ENCODE measurements at places on chromosomes 3 and 15. TPM values are rescaled to one million over a fixed set of nuclear protein-coding genes. Genes with fewer than 3 reads are reported as not detected.

Gene PLA2G4F
- not detected for total RNA-seq

Gene SEC11A
- 96.6 TPM for total RNA-seq

Gene HHATL
- not detected for total RNA-seq

Gene RTP2
- total RNA-seq, result not detected

Gene TGM4
- not detected for total RNA-seq

Gene TMEM44
- 15.3 TPM for total RNA-seq

Gene DNAJB8
- total RNA-seq, result not detected

Gene CHMP2B
- 22.5 TPM for total RNA-seq

Gene LRTM1
- not detected for total RNA-seq

Gene SOX14
- total RNA-seq, result not detected

Gene SACM1L
- 71.6 TPM for total RNA-seq

Gene TM6SF1
- 13.3 TPM for total RNA-seq

Gene SUSD5
- not detected for total RNA-seq

Gene OXTR
- total RNA-seq, result 1.3 TPM

Gene BCHE
- not detected for total RNA-seq

GRCh38 chr3:49482766-49483165, 12.7 kb downstream of the DAG1 start:
- no peak for DNase-seq

DNA sequence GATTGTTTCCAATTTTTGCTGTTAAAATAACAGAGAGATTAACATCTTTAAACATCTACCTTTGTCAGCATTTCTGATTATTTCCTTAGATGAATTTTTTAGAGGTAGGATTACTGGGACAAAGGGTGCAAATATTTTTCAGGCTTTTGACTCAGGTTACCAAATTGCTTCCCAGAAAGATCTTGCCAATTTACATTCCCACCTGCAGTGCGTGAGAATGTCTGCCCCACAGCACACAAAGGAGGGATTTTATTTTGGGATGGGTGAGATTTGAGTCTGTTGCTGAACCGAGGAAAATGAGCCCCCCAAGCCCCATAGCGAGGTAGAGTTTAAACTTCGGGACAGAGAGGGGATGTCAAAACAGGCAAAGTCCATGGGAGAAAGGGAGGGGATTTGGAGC, 25.9 kb upstream of the RNU6-1 start:
- DNase-seq, result no peak

- DNase-seq, result no peak
These were observed 77.7 kb downstream of the EPHB1 start for GRCh38 chr3:134872440-134873388.

GRCh38 chr3:7038394-7038793, 177.5 kb downstream of the GRM7 start:
- DNase-seq, result no peak

DNA sequence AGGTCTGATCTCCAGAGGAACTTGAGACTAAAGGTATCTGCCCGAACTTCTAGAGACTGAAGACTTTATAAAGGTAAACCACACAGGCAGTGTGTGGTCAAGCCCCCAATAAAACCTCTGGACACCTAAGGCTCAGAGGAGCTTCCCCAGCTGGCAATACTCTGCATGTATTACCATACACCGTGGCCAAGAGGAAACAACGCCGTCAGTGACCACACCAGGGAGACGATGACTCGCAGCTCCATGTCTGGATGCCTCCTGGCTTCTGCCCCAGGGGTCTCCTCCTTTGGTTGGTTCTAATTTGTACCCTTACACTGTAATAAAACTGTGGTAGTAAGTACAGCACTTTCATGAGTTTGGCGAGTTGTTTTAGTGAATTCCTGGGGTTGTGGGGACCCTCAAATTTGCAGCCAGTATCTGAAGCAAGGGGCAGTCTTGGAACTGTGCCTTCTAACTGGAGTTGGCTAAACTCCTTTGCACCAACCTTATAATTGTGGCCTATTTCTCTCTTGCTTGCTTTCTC, 32.1 kb upstream of the BCL2L10 start:
- no peak for DNase-seq

- no peak for DNase-seq
These were observed 45.5 kb upstream of the USP3 start for GRCh38 chr15:63458794-63459395.

DNA sequence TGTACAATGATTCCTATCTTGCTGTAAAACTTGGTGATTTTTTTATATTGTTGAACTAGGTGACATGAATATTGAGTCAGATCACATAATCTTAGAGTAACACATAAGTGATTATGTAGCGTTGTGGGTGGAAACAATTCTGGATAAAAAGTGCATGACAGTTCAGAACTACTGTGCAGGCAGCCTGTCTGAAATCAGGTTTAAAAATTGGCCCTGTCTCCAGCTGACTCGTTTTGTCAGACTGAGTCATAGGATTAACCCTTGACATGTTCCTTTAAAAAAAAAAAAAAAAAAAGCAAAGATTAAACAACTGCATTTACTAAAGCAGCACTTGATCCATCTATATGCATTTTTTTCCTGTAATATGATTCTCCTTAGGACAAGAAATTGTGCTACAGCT, 160.0 kb upstream of the CGNL1 start:
- DNase-seq, result no peak

DNA sequence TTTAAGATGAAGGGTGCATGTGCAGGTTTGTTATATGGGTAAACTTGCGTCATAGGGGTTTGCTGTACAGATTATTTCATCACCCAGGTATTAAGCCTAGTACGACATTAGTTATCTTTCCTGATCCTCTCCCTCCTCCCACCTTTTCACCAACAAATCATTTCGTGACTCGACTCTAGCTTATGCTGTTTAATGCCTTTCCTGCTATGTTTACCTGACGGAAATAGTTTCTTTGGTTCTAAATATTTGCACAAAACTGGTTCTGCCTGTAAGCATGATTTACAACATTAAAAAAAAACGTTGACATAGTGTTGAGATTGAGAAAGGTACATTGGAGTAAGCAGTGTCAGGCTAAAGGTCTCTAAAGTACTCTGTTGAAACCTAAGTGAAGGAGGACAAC, 2.4 kb downstream of the GNL3 start:
- DNase-seq, result no peak

- DNase-seq, result no peak
These were observed 43.4 kb downstream of the APBA2 start for GRCh38 chr15:28929200-28929599.

- no peak for DNase-seq
These were observed 301.7 kb upstream of the MDFIC2 start for GRCh38 chr3:70614111-70614510.

DNA sequence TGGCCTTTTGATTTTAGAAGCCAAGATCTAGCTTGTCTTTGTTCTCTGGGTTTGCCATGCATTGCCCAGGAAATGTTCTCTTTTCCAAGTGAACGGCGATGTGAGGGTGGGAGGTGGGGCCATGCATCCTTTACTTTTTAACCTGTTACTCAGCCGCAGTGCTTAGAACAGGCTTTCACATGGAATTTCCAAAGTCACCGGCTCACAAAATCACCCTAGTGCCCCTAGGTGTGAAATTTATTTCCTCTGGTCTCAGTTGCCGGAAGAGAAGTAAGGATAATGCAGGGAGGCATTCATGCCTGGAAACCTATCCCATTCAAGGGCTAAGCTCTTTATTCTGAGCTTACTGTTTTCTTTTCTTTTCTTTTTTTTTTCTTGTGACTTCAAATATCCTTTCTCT, 93.2 kb downstream of the CACNA2D3 start:
- no peak for DNase-seq

- DNase-seq, result no peak
These were observed 1.2 kb downstream of the MANF start for GRCh38 chr3:51386159-51386851.

- DNase-seq, result no peak
These were observed 102.8 kb downstream of the XXYLT1 start for GRCh38 chr3:195168009-195168762.

DNA sequence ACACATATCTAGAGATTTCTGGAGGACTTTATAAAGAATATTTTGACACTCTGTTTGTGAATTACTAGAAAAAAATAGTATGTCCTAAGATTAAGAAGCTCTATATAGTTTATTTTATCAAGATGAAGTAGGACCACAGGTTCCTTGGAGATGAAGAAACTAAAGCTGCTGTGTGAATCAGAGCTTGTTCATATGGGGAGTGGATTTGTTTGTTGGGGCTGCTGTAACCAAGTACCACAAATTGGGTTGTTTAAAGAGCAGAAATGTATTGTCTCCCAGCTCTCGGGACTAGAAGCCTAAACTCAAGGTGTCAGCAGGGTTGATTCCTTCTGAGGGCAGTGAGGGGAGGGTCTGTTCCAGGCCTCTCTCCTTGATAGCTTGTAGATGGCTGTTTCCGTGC, 270.6 kb upstream of the UMPS start:
- no peak for DNase-seq

GRCh38 chr3:12327021-12327420, 38.2 kb downstream of the PPARG start:
- no peak for DNase-seq

DNA sequence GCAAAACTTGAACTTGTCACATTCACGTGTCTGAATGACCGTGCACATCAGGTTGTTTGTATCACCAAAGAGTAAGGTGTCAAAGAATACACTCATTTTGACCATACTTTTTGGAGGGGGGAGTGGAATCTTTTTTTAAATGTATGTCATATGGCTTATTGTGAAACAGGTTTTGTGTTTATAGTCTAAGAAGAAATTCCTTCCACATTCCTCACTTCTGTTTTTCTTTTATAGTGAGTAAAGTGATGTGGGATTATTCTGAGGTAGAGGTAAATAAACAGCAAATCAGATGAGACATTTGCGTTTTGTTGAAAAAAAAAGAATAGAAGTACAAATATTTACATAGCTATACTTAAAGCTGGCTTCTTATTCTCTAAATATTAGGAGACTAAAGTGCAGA, 33.0 kb downstream of the SRP14 start:
- no peak for DNase-seq

DNA sequence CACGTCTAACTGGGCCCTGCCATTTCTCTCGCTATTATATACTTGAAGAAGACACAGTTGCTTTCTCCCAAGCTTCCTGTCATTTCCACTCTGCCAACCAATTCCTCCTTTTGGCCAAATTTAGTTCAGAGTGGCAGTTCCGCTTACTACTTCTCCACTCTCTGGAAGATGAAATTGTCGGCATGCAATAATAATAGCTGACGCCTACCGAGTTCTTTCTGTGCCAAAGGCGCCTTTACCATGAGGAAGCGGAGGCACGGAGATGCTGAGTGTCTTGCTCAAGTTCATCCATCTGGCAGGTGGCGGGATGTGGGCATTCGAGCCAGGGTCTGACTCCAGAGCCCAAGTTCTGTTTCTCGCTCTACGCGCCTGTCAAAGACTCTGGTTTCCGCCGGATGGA, 14.6 kb upstream of the NRROS start:
- DNase-seq, result no peak

All from activated CD8-positive, alpha-beta memory T cell treated with anti-CD3 and anti-CD28 coated beads, Interleukin-2, amount 10 ng/mL, durations not matched to agents 7 days and 5 days (primary cell).